Mesenteric fat pad (tissue), 1 donor: ENCODE measurements at places on chromosomes 7 and 10. TPM values are rescaled to one million over a fixed set of nuclear protein-coding genes. Genes with fewer than 3 reads are reported as not detected.

HOXA2 gene
- total RNA-seq: 1.2 TPM

FOXI2 gene
- total RNA-seq: not detected

GPR37 gene
- total RNA-seq: not detected

PAPOLB gene
- total RNA-seq: 0.22 TPM

LFNG gene
- 43.8 TPM for total RNA-seq

GBX1 gene
- not detected for total RNA-seq

SPACDR gene
- 0.96 TPM for total RNA-seq

LIPK gene
- total RNA-seq: not detected

ADGRA1 gene
- total RNA-seq: not detected

PLXNA4 gene
- total RNA-seq: 133 TPM

GIMAP4 gene
- 49.4 TPM for total RNA-seq

SLC13A1 gene
- total RNA-seq: not detected

CNNM1 gene
- total RNA-seq: 0.61 TPM

YAE1 gene
- total RNA-seq: 13.9 TPM
